NCI-H187 (cell line): ENCODE measurements at places on chromosomes 1 and 21.

- DNase-seq: peak; percentile 9
Observed at GRCh38 chr1:21607549-21608529, 61.3 kb downstream of the RAP1GAP start.

- no peak for DNase-seq
Observed at GRCh38 chr1:12130466-12131130, 36.2 kb upstream of the TNFRSF1B start.

- no peak for DNase-seq
Observed at GRCh38 chr1:64891448-64891825, 74.9 kb downstream of the JAK1 start.

- no peak for DNase-seq
Observed at GRCh38 chr1:46448109-46448911, 41.3 kb upstream of the DMBX1 start.

- DNase-seq: no peak
Observed at GRCh38 chr1:67084765-67085318, 30.9 kb upstream of the SLC35D1 start.

DNA sequence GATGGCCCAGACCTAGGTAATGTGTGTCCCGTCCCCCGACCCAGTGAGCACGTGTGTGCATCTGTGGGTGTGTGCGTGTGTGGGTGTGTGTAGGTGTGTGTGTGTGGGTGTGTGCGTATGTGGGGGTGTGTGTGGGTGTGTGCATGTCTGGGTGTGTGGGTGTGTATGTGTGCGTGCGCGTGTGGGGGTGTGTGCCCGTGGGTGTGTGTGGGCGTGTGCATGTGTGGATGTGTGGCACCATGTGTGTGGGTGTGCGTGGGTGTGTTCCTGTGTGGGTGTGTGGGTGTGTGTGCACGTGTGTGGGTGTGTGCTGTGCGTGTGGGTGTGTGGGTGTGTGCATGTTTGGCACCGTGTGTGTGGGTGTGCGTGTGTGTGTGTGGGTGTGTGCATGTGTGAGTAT is 309.5 kb downstream of the KIF26B start:
- no peak for DNase-seq

- DNase-seq: no peak
Observed at GRCh38 chr1:58857680-58858673, 74.1 kb upstream of the JUN start.

- DNase-seq: no peak
Observed at GRCh38 chr1:112058815-112059450, 69.5 kb upstream of the KCND3 start.

GRCh38 chr1:61017651-61018050 is 64.7 kb upstream of the NFIA start:
- DNase-seq: no peak

GRCh38 chr1:31809698-31810097 is 6.1 kb downstream of the SPOCD1 start:
- no peak for DNase-seq

- DNase-seq: no peak
Observed at GRCh38 chr1:210159211-210159610, 73.4 kb upstream of the SERTAD4 start.

- no peak for DNase-seq
Observed at GRCh38 chr1:227943381-227944089, 4.2 kb downstream of the WNT9A start.

- DNase-seq: no peak
Observed at GRCh38 chr1:8457760-8458381, 140.0 kb downstream of the SLC45A1 start.

- no peak for DNase-seq
Observed at GRCh38 chr1:78224246-78224785, 178.6 kb downstream of the GIPC2 start.

DNA sequence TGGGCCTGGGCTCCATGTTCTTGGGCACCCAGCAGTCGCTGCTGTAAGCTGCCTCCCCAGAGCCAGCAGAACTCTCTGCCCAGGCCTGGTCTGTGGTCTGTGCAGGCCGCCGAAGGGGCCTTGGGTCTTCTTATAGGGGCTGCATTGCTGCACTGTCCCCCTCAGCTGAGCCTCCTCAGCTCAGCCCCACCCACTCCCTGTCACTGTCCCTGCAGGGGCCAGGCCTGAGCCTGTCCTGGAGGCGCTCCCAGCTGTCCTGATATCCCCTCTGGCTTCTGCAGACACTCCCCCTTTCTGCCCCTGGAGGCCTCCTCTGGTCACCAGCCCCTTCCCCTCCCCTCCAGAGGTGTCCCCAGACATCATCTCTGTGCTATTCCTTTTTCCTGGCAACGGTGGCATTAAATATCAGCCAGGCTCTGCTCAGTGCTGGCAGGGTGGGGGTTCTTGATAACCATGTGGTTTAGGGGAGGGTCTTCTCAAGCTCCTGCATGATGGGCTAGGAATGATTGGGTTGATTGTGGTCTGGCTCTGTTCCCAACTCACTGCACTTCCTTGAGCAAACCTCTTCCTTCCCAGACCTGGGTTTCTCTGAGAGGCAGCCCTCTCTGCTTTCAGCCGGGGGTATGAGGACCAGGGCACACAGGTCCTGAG is 3.7 kb upstream of the FOXO6 start:
- no peak for DNase-seq

- no peak for DNase-seq
Observed at GRCh38 chr21:40658311-40658710, 188.6 kb downstream of the DSCAM start.

DNA sequence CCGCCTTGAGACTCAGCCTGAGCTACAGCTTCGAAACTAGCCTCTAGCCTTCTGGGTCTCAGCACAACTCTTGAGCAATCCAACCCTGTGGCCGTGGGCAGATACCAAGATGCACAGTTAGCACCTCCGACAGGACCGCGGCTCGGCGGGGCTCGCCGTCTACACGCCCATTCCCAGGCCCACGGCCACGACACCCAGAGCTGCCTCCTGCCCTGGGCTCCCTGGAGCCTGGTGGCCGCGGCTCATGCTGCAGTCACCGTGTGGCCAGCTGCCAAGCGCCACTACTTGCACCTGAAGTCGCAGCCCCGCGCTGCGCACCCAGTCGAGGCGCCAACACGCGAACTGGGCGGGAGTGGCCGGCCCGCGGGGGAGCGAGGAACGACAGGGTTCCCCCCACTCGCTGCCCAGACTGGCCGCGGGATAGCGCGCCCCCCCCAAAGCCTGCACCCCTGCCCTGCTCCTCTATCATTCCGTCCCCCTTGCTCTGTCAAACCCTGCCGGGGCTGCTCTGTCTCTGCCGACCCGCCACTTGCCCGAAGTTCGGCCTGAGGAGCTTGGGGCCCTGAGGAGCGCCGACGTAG is 729 bp upstream of the CDCA8 start:
- DNase-seq: no peak

- no peak for DNase-seq
Observed at GRCh38 chr1:219726480-219727272, 113.8 kb upstream of the ZC3H11B start.

DNA sequence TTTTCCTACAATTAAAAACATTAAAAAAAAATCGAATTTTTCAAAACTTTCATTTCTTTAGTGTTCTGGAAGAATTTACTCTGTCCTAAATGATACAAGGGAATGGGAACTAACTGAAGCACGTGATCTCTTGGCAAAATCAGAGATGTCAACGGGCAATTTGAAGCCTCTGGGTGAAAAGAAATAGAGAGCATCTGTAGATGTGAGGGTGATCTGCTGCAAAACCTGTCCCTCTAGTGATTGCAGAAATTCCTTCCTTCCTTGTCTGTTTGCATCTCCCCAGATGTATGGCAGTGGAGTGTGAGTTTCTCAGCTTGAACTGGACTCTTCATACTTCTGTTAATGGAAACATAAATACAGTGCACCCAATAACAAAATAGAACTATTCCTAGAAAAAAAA is 100.5 kb upstream of the S1PR1 start:
- no peak for DNase-seq

- no peak for DNase-seq
Observed at GRCh38 chr1:228370941-228371740, 35.5 kb downstream of the TRIM11 start.

- no peak for DNase-seq
Observed at GRCh38 chr1:89578946-89579684, 53.8 kb upstream of the LRRC8C start.

GRCh38 chr21:14977814-14978213 is 87.0 kb downstream of the NRIP1 start:
- DNase-seq: no peak

GRCh38 chr21:33789697-33790096 is 125.9 kb downstream of the ATP5PO start:
- DNase-seq: no peak

GRCh38 chr21:44357064-44357837 is 3.8 kb downstream of the TRPM2 start:
- DNase-seq: no peak

DNA sequence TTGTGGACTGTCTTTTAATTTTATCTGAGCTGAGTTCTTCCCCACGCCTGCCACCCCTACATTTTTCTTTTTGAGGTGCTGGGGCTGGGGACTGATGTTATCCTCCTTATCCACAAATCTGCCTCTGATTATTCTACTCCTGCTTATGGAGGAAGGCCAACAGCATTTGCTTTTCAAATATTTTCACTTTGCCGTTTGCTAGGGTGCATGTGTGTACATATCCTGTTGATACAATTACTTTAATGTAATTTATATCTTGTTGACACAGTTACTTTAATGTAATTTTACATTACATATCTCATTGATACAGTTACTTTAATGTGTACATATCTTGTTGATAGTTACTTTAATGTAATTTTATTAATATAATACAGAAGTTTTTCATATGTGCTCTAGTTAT is 36.2 kb downstream of the PRRC2C start:
- no peak for DNase-seq

DNA sequence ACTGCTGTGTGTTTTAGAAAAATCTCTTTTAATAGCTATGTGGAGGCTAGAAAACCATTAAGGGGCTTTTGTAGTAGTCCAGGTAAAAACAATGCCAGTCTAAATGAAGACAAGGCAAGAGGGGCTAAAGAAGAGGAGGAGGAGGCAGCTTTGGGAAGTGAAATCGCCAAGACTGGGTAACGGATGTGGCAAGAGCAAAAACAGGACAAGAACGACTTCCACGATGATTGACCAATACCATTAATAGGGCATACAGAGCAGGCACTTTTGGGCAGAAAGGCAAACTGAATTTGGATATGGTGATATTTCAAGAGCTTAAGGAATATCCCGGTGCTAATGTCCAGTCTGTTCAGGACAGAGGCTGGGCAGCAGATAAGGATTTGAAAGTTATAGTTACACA is 22.0 kb downstream of the COA6 start:
- DNase-seq: no peak

DNA sequence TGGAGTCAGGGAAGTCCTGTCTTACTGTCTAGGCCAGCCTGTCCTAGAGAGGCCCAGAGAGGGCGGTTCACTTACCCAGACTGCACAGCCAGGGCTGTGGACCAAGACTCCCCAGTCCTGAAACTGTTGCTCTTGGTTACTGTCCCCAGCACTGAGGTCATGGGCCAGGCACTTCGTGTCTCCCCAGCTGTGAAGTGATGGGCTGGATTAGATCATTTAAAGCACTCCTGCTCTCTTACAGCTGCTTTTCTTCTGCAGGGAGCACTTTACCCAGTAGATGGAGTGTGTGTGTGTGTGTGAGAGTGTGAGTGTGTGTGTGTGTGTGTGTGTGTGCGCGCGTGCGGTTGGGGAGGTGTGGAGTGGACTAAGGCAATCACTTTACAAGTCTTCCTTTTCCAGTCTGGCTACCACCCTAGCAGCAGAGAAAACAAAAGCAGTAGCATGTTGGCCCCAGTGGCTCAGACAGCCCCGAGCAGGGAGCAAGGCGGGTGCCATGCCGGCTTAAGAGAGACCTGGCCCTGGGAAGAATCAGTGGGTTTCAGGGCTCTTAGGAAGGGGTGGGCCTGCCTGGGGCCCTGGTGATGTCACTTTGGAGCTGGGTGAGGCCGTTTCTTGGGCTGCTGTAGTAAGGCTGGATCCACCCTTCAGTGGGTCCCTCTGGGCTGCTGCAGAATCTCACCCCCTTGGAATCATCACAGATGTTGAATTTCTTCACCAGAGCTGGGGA is 2.4 kb downstream of the SPSB1 start:
- DNase-seq: peak; percentile 8

DNA sequence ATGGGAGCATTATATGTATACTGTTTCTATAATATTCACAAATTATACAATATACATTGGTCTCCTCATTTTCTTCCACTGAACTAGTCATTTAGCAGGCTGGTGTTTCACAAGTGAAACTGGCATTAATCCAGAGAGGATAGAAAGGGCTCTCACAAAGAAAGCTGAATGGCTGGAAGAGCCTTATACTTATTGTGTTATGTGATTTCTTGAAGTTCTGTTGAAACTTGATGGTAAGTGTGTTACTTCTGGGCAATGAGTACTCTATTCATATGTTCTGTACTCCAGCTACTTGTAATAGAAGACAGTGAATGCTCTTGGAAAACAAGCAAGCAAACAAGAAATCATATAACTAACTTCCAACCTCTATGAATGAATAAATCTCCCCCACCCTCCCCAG is 14.9 kb downstream of the STX12 start:
- no peak for DNase-seq

- DNase-seq: no peak
Observed at GRCh38 chr1:229474509-229474908, 33.6 kb downstream of the NUP133 start.

DNA sequence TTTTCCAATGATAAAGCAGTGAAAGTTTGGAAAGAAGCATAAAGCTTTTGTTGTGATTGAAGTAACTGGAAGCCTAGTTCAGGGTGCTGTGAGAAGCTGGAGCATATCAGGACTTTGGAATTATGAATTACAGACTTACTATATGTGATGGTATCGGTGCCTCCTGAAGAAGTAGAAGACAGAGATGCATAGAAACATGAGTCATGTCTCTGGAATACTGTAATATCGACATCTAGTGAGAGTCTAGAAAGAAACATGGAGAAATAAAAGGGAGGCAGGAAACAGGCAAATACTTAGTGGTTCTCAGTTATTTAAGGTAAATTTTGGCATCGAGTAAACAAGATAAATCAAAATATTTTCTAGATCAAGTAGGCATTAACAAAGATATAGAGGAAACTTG is 103.0 kb downstream of the CAMTA1 start:
- no peak for DNase-seq

- DNase-seq: no peak
Observed at GRCh38 chr21:43865540-43866259, 677 bp downstream of the AGPAT3 start.

DNA sequence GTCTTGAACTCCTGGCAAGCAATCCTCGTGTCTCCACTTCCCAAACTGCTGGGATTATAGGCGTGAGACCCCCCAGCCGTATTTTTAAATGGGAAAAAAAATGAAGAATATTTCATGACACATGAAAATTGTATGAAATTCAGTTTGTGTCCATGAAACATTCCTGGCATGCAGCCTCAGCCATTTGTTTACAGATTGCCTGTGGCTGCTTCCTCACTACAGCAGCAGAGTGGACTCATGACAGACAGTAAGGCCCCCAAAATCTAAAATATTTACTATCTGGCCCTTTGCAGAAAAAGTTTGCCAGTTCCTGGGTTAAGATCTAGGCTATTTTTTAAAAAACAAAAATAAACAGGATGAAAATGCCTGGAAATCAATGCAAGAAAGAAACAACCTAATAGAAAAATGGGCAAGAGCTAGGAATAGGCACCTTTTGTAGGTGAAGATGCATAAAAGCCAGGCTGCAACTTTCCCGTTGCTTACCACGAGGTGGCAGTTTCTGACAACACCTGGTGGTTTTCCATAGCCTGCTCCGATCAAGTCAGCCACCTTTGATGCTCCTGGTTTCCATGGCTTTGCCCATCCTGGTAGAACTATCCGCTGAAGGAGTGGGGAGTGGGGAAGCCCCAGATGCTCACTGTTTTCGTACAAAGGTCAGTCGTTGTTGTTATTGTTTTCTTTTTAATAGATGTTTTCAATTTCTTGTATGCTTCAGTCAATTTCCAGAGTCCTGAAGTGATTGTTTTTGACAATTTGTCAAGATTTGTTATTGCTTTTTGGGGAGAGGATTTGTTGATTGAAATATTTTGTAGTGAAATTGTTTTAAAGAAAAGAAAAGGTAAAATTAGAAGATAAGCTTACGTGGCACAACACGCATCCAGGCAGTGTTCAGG is 24.3 kb downstream of the UBE2Q1 start:
- DNase-seq: peak; percentile 59
